Prostate gland (tissue), 2 donors: ENCODE measurements at places on chromosomes 13 and 19.
A peak's percentile ranks its signal among the peaks of the same experiment; 100 is the strongest.

- no peak for DNase-seq
These were observed 9.9 kb upstream of the FPR3 start for GRCh38 chr19:51784922-51785690.

- DNase-seq: peak; percentile 72
These were observed 16.6 kb upstream of the EPHX3 start for GRCh38 chr19:15248648-15249527.

GRCh38 chr13:62684359-62684758 lies 1268.7 kb upstream of the PCDH20 start:
- no peak for DNase-seq

DNA sequence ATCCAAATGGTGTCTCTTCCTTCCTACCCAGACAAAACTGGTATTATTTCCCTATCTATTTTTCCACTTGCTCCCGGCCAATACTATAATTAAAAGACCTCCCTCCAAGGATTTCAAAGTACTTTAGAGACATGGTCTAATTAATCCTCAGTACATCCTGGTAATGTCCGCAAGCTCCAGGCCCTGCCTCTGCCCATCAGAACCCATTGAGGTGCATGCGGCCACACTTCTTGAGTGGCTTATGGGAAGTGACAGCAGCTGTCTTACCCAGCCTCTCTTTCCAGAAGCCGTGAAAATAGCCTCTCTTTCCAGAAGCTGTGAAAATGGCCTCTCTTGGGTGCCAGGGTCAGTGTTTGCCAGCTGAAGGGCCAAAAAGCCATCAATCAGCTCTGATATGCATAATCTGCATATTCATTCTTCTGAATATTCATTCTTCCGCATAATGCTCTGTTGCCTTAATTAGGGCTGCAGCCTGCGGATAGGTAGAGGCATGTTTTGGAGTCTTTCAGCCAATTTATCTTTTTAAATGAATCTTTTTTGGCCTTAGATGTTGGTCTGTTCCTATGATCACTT lies 148.4 kb upstream of the TMTC4 start:
- DNase-seq: no peak

DNA sequence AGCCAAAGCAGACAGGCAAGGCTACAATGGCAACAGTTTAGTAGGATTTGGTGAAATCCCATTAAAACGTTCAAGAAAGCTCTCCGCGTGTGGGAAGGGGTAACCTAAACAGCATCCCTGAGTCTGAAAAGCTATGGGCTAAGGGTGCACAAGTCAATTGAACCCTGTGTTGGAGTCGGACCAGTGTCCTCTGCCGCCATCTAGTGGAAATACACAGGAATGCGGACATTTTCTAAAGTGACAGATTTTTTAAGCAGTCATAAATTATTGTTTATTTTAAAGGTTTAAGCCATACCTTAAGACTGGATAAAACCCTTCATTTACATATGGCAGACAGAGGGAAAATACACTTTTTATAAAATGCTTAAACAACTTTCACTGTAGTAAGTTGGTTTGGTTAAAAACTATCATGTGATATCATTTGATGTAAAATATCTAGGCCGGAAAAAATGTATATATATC lies 26.5 kb upstream of the LSM14A start:
- peak; percentile 17 for DNase-seq

- peak; percentile 60 for DNase-seq
These were observed 9.3 kb downstream of the HOOK2 start for GRCh38 chr19:12766051-12766521.

- no peak for DNase-seq
These were observed 3.4 kb downstream of the KPTN start for GRCh38 chr19:47480658-47481057.

DNA sequence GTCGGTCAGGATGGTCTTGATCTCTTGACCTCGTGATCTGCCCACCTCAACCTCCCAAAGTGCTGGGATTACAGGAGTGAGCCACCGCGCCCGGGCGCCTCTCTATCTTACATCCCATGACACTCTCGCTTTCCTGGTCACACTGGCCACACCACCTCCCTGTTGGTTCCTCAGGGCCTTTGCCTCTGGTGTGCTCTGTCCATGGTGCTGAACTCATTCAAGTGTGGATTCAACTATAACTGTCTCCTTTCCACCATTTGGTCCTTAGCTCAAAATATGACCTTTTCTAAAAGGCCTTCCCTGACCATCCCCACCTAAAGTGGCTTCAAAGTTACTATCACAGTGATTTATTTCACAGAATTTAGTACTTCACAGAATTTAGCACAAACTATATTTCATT lies 3.7 kb upstream of the SMIM17 start:
- no peak for DNase-seq

- peak; percentile 62 for DNase-seq
These were observed 5.1 kb upstream of the MKNK2 start for GRCh38 chr19:2055931-2056836.

DNA sequence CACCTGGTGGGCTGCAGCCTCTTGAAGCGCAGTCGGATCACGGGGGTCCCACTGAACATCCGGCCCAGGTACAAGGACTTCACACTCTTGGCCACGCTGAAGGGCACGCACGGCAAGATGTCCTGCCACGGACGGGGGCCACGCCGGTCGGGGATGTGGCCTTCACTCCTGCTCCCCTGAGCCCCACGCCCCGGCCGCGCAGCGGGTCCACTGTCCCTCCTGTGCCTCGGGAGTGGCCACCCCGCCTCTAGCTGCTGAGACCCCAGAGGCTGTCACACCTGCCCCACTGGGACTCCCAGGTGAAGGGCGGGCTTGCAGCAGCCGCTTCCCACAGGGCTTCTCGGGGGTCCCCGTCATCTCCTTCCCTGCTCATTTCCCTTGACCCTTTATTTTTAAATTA lies 31.2 kb downstream of the GAS6 start:
- no peak for DNase-seq

DNA sequence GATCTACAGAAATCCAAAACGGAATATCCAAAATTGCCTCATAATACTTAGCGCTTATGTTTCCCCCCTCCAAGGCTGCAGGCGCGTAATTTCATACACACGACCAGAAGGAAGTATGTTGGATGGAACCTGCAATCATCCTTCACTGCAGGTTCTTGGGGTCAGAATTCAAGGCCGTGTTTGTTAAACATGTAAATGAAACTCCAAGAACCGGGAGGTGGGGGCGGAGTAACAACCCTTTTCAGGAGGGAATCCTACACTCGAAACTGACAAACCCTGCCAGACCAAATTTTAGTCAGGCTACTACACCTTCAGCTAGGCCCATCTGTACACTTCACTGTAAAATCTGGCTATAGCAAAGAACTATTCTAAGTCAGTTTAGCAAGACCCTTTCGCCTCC lies 1.3 kb downstream of the ZNF607 start:
- DNase-seq: no peak

GRCh38 chr13:49569993-49570689 lies 15.2 kb downstream of the RCBTB1 start:
- no peak for DNase-seq

GRCh38 chr13:63944911-63945310 lies 2529.3 kb upstream of the PCDH20 start:
- DNase-seq: no peak

- peak; percentile 55 for DNase-seq
These were observed 607.6 kb downstream of the FGF9 start for GRCh38 chr13:22278336-22278929.

- peak; percentile 49 for DNase-seq
These were observed 44.7 kb downstream of the GARRE1 start for GRCh38 chr19:34298891-34299520.

GRCh38 chr13:33270895-33271538 lies 14.5 kb downstream of the STARD13 start:
- no peak for DNase-seq

DNA sequence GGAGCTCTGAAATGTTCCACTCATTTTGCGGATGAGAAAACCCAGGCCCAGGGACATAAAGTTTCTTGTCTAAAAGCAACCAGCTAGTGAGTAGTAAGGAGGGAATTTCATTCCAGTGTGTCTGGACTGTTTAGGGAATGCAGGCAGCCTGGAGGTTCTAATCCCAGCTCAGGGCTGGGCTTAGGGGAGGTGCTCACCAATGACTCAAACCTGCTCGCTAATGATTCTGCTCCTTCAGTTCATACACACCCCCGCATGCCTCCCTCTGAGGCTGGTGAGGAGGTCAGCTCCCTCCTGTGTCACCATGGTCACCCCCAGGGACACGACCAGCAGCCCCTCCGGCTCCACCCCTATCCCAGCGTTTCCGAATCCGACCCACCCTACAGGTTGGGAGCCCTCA lies 34.6 kb downstream of the CYP4F2 start:
- no peak for DNase-seq

- DNase-seq: no peak
These were observed 4.0 kb upstream of the RFXAP start for GRCh38 chr13:36815062-36815461.

DNA sequence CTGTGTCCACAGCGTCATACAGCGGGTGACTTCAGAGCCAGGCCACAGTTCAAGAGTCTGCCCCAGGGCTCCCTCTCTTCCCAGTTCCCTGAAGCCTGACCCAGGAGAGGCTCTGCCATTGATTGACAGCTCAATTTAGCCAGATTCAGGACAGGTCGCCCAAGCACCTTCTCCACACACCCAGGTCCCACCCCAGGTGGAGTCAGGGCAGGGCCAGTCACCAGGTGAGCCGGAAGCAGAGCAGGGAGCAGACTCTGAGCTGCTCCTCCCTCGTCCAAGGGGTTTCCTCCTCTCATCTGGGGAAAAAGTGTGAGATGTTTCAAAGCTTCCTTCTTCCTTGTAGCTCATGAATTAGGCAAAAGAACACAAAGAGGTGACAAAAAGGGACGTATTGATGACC lies 5.6 kb downstream of the CEACAM7 start:
- DNase-seq: no peak

GRCh38 chr13:76226941-76227340 lies 590.8 kb downstream of the LMO7 start:
- no peak for DNase-seq

- DNase-seq: peak; percentile 82
These were observed 36.4 kb upstream of the IGFL1 start for GRCh38 chr19:46192992-46193650.

- DNase-seq: no peak
These were observed 74.8 kb downstream of the ABCC4 start for GRCh38 chr13:95226476-95226875.

GRCh38 chr19:53813996-53814395 lies 10.1 kb downstream of the NLRP12 start:
- DNase-seq: no peak

DNA sequence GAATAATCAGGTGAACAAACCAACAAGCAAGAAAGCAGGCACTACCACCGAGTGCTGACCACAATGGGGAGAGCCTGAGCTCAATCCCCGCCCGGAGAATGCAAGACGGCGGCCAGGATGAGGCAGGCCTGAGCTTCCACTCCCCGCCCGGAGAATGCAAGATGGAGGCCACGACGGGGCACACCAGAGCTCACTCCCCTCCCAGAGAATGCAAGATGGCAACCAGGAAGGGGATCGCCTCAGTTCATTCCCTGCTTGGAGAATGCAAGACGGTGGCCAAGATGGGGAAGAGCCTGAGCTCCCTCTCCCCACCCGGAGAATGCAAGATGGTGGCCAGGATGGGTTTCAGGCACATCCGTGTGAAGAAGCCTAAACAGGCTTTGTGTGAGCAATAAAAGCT lies 24.7 kb upstream of the MIER2 start:
- DNase-seq: no peak

GRCh38 chr19:42295831-42296525 lies 6.0 kb upstream of the PRR19 start:
- peak; percentile 80 for DNase-seq

DNA sequence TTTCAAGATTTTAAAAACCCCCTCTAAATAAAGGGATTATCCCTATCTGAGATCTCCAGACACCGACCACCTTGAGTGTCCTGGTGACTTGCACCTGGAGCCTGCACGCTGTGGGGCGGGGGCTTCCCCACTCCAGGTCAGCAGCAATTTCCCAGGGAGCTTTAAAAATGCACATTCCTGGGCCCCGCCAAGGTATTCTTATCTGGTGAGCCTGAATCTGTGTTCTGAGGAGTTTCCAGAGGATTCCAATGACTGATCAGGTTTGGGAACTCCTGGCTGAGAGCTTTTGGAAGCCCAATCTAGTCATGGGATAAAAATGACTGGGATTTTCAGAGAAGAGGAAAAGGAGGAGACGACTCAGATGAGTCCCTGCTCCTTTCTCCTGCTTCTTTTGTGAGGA lies 66.1 kb downstream of the FGF9 start:
- DNase-seq: no peak

- no peak for DNase-seq
These were observed 21.1 kb downstream of the ARL11 start for GRCh38 chr13:49649244-49649962.

GRCh38 chr19:5950741-5951140 lies 27.2 kb downstream of the RANBP3 start:
- no peak for DNase-seq

DNA sequence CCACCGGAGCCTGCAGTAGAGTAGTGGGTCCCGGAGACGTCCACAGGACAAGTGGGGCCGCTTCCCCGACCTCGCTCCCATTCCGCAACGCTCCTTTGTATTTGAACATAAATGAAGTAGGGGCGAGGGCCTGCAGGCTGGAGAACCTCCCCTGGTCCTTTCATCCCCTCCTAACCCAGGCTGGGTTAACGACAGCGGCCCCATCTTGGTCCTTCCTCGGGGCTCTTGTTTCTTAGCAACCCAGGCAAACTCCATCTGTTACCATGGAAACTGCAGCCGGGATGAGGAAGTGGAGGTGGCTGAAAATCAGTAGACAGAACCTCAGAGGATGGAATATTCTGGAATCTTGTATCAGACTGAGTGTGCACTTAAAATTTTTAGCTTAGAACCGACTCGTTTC lies 132.6 kb upstream of the USP29 start:
- DNase-seq: no peak

DNA sequence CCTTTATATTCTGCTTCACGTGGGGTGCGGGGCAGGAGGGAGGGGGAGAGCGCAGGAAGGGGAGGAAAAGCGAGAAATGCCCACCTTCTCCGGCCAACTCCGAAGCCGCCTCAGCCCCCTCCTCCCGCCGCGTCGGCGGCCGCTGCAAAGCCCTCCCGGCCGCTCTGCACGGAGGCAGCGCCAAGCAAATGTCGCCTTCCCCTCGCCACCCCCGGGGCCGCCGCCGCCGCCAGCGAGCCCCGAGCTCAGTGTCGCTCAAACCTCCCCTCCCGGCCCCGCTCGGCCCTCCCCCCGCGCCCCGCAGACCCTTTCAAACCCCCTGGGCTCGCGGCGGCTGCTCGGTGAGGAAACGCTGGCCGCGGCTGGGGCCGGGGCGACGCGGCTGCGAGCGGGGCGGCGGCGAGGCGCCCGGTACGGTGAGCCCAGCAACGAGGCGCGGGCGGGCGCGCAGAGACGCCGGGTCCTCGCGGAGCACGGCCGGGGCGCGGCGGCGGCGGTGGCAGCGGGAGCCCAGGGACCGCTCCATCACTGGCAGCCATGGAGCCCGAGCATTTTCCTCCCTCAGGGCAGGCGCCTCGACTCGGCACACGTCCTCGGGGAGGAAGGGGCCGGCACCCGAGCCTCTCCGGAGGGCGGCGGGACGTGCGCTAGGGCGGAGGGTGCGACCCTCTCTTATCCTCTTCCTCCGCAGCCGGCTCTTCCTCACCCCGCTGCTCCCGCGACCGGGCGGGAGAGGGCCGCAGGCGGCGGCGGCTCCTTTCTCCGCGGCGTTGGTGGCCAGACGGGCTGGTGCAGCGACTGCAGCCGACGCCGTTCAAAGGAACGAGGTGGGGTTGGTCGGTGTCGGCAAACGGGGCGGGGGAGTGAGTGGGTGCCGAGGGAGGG lies 463 bp upstream of the TSC22D1 start:
- peak; percentile 21 for DNase-seq
